ENCODE measurements at places on chromosomes 4 and X.

DNA sequence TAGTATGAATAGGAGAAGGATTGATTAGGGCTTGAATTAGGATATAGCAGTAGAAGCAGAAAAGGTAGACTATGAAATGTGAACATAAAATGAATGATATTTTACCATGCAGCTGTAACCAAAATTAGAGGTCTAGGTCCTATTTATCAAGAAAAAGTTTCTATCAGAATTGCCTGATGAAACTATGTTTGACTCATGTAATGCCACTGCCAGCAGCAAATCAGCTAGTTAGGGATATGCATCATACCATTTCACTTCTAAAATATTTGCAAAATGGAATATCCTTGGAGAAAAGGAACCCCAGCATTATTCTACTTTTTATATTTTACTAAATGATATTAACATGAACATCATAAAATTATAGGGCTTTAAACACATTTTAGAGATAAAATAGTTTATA, 188.4 kb downstream of the WDFY3 start:
- DNase-seq = no peak

GRCh38 chr4:56976837-56977320, 527 bp downstream of the NOA1 start:
- no peak for DNase-seq

GRCh38 chrX:152901816-152902501, 4.1 kb downstream of the ZNF185 start:
- no peak for DNase-seq

GRCh38 chr4:967113-968104, 6.0 kb downstream of the DGKQ start:
- no peak for DNase-seq

- no peak for DNase-seq
Observed at GRCh38 chr4:88409789-88410188, 31.1 kb downstream of the HERC6 start.

GRCh38 chr4:152981278-152981677, 45.2 kb downstream of the FHDC1 start:
- no peak for DNase-seq

DNA sequence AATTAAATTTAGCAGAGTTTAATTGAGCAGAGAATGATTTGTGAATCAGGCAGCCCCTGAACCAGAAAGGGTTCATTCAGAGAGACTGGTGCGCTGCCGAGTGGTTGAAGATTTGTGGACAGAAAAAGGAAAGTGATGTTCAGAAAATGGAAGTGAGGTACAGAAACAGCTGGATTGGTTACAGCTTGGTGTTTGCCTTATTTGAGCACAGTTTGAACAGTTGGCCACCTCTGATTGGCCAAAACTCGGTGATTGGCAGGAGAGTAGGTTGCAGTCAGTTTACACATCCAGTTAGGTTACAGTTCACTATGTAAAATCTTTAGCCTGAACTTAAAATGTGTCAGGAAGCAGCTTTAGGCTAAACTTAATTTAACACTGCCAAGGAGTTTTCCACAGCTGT, 14.9 kb downstream of the MID1IP1 start:
- peak; percentile 5 for DNase-seq

DNA sequence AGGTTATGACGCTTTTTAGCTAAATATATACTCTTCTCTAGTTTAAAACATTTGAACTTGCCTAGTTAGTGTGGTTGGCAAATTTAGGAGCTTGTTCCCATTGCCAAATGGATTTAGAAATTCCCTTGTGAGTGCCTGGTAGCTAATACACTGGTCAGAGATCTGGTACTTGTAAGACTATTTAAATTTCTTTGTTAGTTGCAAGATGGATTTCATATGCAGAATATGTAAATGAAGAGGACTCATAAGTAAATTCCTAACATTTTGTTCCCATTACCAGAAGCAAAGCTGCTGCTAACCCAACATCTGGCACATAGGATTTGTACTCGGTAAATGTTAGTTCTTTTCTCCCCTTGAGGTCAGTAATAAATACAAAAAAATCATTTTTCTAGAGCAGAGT, 56.0 kb upstream of the PGK1 start:
- peak; percentile 13 for DNase-seq

GRCh38 chrX:120512627-120513026, 43.5 kb upstream of the LAMP2 start:
- DNase-seq = no peak

- DNase-seq = no peak
Observed at GRCh38 chrX:36847496-36847895, 160.7 kb upstream of the FAM47C start.

DNA sequence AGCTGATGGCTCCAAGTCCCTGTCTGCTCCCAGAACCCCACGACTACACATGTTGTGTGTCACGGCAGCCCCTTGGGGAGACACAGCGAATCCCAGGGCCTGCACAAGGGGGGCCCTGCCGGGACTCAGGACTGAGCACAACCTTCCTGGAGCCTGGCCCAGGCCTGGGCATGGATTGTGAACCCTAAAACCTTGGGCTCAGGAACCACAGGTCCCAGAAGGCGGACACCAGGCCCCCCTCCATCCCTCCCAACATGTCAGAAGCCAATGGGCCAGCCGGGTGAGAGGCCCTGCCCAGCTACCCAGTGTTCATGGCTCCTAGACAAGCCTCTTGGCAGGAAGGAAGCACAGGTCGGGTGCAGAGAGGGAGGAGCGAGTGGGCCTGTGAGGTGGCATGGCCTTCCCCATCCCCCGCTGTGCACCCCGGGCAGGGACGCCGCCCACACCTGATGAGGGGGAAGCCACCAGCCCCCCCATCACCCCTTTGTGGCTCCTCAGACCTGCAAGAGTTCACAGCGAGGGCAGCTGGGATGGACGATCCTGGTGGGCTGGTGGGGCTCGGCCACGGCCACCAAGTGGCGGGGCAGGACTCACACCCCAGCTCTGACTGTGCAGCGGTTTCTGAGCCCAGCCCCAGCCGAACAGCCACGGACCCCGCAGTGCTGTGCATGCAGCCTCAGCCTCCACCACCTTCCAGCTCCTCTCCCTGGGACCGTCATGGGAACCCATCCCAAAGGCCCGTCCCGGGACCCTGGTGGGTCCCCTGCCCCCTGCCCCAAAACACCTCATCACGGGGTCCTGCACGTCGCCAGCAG, 3.7 kb downstream of the PDE6B start:
- DNase-seq = no peak

GRCh38 chr4:24820541-24820940, 25.2 kb downstream of the SOD3 start:
- DNase-seq = no peak

DNA sequence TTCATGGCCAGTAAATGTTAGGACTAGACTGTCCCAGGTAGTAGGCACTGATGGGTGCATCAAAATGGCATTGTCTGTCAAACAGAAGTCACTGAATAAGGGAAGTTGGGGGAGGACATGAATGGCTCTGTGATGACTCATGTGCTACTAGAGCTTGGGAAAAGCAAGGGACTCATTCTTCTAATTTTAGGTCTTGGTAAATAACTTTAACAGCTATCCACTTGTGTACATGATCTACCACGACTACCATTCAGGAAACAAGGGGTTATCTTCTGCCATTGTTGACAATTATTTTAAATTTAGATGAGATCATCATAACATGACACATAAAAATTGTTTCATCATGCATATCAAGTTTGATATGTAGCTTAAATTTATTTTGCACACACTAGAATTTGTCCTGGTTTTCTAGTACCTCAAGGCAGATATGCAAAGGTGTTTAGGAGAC, 6.3 kb downstream of the AREG start:
- DNase-seq = peak; percentile 71
